ENCODE measurements at places on chromosomes 7 and 10. TPM values are rescaled to one million over a fixed set of nuclear protein-coding genes. Genes with fewer than 3 reads are reported as not detected.

LIPM gene
- total RNA-seq, result not detected

TEX36 gene
- total RNA-seq, result not detected

DNA sequence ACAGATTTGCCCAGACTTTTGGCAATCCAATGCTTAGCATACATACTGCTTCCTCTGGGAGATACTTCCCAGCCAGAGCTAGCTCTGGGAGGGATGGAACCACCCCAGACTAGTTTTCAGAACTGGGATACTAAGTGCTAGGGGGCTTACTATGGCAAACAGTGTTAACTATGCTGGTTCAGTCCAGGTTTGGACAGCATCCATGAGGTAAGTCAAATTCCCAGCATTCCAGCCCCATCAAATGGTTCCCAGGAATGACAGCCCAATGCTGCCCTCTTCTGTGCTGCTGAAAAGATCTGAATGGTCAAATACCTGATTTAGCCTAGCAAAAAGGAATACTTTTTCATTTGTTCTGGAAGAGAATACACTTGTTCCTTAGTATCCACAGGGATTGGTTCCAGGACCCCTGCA is 141.7 kb upstream of the CCDC6 start:
- DNase-seq, result no peak

DNA sequence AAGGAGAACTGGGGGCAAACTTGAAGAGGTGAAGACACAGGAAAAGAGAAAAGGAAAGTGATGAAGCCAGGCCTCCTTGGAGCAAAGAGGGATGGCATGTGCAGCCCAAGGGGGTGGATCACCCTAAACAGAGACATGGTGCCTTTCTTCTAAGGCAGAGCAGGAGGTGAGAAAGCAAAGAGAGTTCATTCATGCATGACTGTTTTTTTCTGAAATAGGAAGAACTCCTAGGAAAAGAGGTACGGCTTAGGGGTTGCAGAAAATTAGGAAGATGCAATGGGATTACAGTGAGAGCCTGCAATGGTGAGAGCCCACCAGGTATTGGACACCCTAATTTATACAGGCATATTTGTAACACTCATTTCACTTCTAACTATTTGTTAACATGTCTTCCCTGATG is 15.9 kb downstream of the ITGB1 start:
- no peak for DNase-seq

DNA sequence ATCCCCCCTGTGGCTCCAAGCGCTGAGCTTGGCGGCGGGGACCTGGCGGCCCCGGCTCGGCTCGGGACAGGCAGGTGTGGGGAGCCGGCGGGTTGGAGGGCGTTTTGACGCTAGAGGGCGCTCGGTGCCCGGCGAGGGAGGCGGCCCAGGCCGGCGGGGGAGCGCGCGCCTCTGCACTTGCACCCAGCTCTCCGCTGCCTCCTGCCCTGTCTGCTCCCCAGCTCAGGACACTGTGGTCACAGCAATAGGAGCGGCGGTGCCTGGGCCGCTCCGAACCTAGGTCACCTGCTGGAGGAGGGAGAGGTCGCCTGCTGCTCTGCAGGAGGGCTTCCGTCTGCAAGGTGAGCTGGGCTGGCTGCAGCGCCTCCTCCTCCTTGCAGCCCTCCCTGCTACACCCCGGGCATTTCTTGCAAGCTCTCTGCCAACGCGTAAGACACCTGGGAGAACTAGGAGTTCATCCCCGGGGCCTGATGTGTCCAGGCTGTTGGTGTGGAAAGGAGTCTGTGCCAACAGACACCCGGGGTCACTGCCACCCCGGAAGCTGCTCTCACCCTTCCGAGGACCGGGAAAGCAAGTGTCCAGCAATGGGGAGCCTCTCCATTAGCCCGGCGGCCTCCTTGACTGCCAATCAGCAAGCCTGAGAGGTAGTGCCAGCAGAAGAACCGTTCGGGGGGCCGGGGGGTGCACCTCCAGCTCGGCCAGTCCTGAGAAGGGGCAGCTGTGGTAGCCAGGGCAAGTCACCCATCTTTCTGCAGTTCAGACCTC is 620.4 kb downstream of the GALNT17 start:
- DNase-seq, result peak; percentile 86

DNA sequence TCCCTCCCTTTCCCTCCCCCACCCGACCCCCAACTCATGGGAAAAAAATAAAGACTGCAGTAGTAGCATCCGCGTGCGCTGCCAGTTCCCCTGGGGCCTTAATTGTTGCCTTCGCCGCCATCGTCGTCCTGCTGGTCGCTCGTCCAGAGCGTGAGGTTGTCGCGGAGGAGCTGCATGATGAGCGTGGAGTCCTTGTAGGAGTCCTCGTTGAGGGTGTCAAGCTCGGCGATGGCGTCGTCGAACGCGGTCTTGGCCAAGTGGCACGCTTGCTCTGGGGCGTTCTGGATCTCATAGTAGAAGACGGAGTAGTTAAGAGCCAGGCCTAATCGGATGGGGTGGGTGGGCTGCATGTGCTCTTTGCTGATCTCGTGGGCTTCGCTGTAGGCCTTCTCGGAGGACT is 27.0 kb downstream of the HSPB1 start:
- DNase-seq, result no peak

DNA sequence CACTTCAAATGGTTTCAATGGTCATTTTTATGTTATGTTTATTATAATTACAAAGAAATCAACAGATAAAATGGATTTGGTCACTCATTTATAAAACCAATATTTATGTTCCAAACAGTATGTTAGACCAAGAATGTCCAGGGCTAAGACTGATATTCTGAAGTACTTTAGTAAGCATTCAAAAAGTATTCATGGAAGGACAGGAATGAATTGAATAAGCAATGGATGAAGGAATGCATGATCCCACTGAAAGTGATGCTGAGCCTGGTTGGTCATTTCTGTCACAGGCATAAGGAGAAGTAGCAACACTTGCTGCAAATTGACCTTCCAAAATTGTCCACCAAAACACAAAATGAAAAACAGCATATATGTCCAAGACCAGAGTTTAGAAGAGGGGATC is 189.0 kb upstream of the CELF2 start:
- DNase-seq, result no peak

Measured in esophagus muscularis mucosa (tissue), 4 donors.